ENCODE measurements at places on chromosomes 16 and 17. TPM values are rescaled to one million over a fixed set of nuclear protein-coding genes. Genes with fewer than 3 reads are reported as not detected.

Gene FBXL16
- 8.8 TPM for total RNA-seq

Gene NPIPA7
- 4.3 TPM for total RNA-seq

Gene C16orf90
- total RNA-seq, result not detected

DNA sequence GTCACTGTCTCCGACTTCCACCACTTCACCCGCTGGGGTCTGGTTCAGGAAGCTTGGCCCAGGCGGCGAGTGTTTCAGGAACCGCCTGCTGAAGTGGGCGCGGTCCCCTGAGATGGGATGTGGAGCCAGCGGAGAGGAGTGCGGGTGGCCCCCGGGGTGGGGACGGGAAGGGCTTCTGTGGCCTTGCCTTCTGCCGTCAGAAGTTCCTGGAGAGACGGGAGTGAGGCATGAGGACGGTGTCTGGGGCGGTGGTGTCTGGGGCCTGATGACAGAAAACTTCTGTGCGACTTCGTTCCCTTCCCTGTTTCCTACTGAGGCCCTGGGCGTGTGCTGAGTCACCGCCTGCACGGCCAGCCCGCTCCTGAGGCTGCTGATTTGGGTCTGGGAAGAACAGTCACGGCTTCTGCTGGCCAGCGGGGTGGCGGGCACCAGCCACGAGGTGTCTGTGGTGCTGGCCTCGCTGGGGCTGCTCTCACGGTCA, 12.3 kb upstream of the NLRC3 start:
- no peak overlapping the region for H3K27ac ChIP-seq
- no peaks in the 10 kb centered on the region for H3K27me3 ChIP-seq
- DNase-seq, result no peak
- H3K4me3 ChIP-seq, result no peak overlapping the region
- peaks cover 12% of the 10 kb centered on the region for H3K4me1 ChIP-seq

DNA sequence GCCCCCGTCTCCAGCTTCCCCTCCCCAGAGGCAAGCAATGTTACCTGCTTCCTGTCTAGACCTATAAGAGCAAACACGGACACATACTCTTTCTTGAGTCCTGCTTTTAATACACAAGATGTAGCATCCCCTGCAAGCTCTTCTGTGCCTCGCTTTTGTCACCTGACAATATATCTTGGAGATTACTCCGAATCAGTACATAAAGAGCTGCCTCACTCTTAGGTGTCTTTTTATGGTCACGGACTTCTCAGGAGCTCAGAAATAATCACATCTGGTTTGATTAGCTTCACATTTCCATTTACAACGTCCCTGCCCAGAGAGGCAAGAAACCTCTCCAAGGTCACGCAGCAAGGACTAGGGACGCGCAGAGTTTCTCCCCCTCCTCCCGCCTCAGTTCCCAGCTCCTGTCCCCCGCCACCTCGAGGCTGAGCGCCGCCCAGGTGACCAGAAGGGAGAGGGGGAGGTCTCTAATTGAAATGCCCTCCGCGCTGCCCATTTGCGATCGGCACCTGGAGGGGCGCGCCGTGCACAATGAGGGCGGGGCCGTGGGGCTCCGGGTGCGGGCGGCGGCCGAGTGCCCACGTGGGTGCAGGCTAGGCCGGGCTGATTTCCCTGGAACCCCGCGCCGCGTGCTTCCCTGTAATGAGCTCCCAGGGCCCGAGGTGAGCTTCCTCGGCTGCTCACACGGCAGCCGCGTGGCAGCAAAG, 13.8 kb upstream of the SEZ6 start:
- peaks cover 2% of the 10 kb centered on the region for H3K36me3 ChIP-seq
- H3K27ac ChIP-seq, result no peak overlapping the region
- peaks cover 49% of the 10 kb centered on the region for H3K27me3 ChIP-seq
- H3K4me1 ChIP-seq, result peaks cover 10% of the 10 kb centered on the region
- H3K4me3 ChIP-seq, result no peak overlapping the region

DNA sequence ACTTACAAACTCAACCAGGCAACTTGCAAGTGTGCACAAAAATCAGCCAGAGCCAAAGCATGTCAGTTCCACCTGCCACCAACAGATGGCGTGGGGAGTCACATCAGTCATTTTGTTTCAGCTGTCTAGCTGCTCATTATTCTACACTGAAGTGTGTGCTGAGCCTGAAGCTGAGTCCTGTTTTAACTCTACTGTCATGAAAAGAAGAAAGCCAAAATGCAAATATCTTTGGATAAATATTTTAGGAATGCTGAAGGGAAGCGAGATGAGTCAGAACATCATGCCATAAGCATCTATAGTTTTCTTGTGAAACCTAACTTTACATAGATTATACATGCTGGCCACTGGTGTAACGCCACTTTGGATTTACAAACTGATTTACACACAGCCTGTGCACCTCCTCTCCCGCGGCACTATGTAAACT, 172.6 kb downstream of the CDK5R1 start:
- no peaks in the 10 kb centered on the region for H3K36me3 ChIP-seq
- H3K4me1 ChIP-seq, result no peaks in the 10 kb centered on the region
- H3K4me3 ChIP-seq, result no peak overlapping the region
- no peak overlapping the region for H3K27ac ChIP-seq
- H3K27me3 ChIP-seq, result no peaks in the 10 kb centered on the region

DNA sequence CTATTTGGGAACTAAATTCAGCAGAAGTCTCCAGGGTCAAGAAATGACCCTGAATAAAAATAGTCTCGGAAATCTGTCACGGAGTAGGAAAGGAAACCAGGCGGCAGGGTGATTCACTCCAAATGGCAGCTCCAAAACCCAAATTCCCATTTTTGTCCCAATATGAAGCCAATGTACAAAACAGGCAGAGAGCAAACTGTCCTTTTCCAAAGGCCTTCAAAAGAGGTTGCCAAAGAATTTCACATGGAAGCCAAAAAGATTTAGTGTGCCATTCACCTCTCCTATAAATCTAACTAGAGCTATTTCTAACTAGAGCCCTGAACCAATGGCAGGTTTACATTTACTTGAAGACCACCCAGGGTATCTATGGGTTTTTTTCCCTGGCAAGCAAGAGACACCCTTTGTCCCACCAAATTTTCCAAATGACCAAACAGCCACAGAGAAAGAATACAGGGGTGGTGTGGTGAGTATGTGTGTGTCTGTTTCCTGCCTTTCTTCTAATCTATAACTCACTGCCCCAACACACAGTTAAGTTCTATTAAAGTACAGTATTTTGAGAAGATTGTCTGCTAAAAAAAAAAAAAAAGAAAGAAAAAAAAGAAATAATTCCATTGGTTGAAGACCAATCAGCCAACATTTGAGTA, 6.8 kb downstream of the MYO1D start:
- peaks cover 5% of the 10 kb centered on the region for H3K27me3 ChIP-seq
- H3K27ac ChIP-seq, result no peak overlapping the region
- no peaks in the 10 kb centered on the region for H3K4me1 ChIP-seq
- no peak for DNase-seq

DNA sequence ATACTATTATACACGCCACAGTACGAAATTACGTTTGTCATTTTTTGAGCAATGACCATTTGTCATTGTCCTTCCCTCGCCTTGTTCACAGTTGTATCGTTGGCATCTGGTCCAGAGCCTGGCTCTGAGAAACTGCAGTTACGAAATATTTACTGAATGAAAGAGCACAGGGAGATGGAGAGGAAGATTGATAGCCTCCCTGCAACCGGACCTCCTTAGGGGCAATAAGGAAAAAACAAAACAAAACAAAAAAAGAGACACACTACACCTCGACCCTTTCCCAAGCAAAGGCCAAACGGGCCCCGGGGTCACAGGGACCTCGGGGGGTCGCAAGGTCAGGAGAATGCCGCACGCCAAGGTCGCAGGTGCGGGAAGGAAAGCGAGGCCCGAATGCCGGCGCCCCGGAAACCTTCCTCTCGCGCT, 857 bp downstream of the GOT2 start:
- no peaks in the 10 kb centered on the region for H3K27me3 ChIP-seq
- no peak for DNase-seq
- H3K27ac ChIP-seq, result peak overlapping the region; percentile 94
- peaks cover 4% of the 10 kb centered on the region for H3K36me3 ChIP-seq

GRCh38 chr16:52383640-52384292, 163.2 kb downstream of the TOX3 start:
- H3K4me3 ChIP-seq, result no peak overlapping the region
- no peak overlapping the region for H3K27ac ChIP-seq
- peaks cover 2% of the 10 kb centered on the region for H3K36me3 ChIP-seq
- H3K27me3 ChIP-seq, result no peaks in the 10 kb centered on the region
- no peak for DNase-seq

Measured in activated T-cell treated with anti-CD3 and anti-CD28 coated beads, Interleukin-2, amount 50 U/mL, for 72 hours (primary cell).